ENCODE measurements at places on chromosomes 11 and 22.

- DNase-seq: no peak
Measured at GRCh38 chr11:112564228-112564955, 303.7 kb upstream of the PLET1 start.

GRCh38 chr22:38456841-38457699 lies 2.1 kb upstream of the KCNJ4 start:
- DNase-seq: no peak

DNA sequence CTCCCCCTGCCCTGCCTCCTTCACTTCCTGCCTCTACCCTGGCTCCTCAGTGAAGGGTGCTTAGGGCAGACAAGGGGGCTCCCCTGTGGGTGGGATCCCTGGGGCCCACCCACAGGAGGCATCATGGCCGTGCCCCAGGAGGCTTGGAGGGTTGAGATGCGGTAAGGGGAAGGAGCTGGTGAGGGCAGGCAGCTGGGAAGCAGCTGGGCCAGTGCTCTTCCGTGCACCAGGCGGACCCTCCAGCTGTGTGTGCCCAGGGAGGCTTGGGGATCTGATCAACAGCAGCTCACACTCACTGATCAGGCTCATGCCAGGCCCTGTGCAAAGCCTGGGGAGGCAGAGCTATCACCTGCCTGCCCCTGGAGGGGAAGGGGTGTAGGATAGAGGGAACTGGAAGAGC lies 59.3 kb upstream of the TTLL12 start:
- DNase-seq: no peak

DNA sequence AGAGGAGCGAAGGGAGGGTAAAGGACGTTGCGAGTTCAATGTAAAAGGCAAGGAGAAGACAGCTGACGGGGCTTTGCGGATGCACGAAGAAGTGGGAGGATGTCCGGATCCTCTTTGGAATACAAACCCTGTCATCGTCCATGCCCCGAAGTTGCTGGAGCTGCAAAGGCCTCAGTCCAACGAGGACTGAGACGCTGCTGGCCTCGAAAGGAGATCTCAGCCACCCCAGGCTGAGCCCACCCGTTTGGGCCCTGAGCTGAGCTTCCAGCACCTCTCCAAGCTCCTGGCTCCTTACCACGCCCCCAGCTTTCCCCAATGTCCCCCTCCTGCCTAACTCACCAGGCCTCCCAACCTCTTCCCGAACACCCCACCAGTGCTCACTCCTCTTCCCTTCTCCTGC lies 46.1 kb upstream of the PHF21B start:
- DNase-seq: no peak

DNA sequence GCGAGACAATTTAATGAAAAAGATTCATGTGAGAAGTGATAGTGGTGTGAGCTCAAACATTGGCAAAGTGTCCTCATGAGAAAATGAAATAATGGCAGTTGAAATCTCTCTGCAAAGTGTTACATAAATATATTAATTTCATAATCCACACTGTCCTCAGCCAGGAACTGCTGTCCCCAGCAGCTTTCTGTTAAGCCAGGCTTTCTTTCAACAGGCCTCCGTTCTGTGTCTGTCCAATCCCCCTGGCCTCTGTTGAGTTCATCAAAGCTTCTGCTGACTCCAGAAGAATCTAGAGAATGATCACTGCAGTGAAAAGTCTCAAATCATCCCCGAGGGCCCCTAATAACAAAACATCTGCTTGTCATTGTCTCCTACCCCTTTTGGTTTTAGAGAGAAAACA lies 10.0 kb upstream of the ASCC2 start:
- DNase-seq: no peak

- DNase-seq: no peak
Measured at GRCh38 chr11:3204141-3205015, 14.2 kb downstream of the MRGPRG start.

- DNase-seq: no peak
Measured at GRCh38 chr11:61153593-61154095, 7.6 kb downstream of the VPS37C start.

DNA sequence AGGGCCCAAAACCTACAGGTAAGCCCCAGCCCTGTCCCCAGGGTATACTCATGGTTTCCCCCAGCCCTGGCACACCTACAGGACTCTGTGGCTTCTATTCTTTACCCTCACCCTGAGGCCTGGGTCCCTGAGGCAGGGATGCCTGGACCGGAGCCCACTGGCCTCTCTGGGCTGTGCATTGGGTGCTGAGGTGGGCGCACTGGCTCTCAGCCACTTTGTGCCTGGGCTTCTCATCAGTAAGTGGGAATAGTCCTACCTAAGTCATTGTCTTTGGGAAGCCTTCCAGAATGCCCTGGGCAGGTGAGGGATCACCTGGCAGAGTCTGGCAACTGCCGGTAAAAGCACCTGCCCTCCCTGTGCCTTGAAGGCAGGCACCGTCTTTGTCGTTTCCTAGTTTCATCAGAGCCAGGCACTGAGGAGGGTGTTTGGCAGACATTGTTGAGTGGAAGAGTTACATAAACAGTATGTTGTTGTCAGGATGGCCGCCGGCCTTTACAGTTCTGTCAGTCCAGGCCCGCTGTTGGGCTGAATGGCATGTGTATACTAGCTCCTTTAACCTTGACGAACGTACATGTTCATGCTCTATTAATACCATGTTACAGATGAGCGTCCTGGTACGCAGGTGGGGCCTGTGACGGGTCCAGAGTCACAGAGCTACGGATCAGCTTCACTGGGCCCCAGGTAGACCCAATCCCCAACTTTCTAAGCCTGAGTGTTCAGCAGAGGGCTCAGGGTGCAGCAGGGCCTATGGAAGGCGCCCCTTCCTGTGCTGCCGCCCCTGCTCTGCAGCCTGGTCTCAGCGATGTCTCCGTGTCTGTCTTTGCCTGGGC lies 23.0 kb downstream of the SHANK3 start:
- DNase-seq: no peak

GRCh38 chr11:66070604-66071380 lies 720 bp downstream of the PACS1 start:
- DNase-seq: peak; percentile 40

DNA sequence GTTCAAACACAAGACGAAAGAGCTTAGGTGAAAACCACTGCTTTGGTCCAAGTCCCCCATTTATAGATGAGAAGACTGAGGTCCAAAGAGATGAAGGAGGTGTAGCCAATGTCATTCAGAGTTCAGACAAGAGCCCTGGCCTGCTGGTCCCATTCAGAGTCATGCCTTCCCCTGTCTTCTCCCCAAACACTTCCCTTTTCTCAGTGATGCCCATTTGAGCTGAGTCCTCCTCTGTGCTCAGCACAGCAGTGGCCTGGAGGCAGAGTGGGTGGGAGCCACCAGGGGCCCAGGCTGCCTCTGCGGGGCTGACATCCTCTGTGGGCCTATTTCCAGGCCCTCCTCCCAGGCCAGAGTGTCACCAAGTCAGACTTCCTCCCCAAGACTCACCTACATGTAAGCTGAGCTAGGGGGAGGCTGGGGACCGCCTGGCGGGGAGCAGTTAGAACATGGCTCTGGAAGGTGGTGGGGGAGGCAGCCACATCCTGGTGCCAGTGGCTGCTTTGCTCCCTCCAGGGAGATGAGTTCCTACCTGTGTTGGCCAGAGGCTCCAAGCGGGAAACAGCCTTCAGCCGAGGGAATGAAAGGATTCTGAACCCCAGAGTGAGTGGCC lies 22.4 kb upstream of the LRRC10B start:
- DNase-seq: no peak

DNA sequence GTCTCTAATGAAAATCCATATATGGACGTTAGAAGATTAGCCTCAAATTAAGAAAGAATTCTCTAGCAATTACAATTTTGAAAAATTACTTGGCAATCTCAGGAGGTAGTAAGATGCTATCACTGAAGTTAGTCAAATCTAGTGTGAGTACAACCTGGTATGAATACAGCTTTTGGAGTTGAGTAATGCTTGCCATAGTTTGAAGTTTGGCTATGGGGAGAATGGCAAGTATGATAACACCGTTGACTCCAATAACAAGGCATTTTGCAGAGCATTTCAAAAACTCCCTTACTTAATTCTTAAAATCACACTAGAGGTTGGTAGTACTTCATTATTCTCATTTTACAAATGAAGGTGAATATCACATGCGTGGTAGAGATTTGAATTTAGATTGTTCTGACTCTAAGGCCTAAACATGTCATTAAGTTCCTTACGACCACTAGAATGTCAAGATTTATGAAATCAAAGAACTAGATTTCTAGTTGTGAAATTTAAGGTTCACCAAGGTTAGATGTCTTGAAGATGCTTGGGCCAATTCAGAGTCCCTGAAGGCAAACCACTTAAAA lies 355.4 kb downstream of the ETS1 start:
- DNase-seq: no peak

GRCh38 chr11:73228268-73229134 lies 10.4 kb downstream of the P2RY2 start:
- DNase-seq: no peak

GRCh38 chr22:29314537-29315285 lies 786 bp downstream of the RASL10A start:
- no peak for DNase-seq

GRCh38 chr11:11535611-11536010 lies 86.2 kb downstream of the GALNT18 start:
- DNase-seq: no peak

GRCh38 chr11:35276396-35277145 lies 137.6 kb downstream of the CD44 start:
- DNase-seq: no peak

DNA sequence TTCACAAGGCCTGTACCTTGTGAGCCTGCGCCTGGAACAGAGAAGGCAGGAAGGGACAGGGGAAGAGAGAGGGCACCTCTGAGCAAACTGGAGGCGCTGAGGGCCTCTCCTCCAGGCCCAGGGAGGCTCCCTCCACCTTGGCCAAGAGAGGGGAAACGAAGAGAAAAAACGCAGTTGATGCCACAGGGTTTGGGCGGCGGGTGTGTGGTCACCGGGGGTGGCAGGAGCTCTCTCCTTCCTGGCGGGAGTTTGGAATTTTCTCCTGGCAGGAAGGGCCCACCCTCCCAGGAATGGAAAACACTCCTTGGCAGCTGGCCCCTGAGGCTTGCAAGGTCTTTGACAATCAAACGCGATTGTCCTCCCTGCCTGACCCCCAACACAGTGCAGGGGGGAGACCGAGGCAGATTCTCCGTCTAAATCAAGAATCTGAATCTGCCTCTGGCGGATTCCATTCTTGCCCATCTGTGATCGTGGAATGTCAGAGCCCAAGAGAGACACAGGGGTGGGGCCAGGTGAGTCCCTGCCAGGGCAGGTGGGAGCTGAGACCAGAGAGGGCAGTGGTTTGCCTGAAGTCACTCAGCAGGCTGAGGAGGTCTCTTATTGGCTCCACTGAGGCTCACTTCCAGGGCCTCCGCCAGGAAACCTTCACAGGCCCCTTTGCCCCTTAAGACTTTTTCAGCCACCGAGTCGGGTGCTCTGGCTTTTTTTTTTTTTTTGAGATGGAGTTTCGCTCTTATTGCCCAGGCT lies 21.0 kb downstream of the RPL3 start:
- no peak for DNase-seq

DNA sequence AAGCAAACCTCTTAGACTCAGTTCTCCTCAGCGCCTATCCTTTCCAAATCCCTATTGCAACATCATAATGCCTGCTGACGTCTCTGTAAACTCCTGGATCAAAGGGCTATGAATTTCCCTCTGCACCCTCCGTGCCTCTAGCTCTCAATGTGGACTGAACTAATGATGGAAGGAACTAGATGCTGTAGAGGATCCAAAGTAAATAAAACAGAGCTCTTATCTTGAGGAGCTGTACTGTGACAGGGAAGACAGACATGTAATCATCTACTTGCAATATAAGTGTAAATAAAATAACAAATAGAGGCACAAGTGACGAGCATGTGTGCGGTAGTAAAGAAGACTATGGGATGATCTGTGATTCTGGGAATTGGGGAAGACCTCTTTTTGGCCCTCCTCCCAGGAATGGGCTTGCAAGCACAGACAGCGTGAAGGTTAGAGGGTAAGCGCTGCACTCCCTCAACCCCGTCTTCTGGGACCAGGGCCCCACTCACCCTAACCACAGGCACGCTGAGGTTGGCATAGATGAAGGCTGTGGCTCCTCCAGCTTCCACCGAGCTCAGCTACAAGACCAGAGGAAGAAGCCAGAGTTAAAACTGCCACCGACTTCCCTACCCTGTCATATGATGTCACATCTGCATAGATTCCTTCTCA lies 42.2 kb downstream of the P4HA3 start:
- DNase-seq: peak; percentile 15

- peak; percentile 72 for DNase-seq
Measured at GRCh38 chr22:49305214-49305965, 522.3 kb downstream of the BRD1 start.

GRCh38 chr11:67280788-67281551 lies 8.1 kb upstream of the ANKRD13D start:
- no peak for DNase-seq

DNA sequence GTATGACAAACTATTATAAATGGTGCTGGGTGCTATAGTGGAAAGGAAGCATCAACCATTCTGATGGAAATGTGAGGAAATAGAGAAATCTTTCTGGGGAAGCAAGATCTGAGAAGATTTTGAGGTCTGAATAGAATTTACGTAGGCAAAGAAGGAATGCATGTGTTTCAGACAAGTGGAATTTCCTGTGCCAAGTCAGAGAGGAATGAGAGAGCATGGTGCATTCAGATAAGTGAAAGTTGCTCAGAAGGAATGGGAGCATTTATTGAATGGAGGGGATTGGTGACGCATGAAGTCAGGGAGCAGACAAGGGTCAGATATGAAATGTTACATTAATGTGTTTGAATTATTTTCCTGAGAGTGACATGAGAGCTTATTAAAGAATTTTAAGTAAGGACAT lies 725.5 kb downstream of the METTL15 start:
- DNase-seq: no peak

DNA sequence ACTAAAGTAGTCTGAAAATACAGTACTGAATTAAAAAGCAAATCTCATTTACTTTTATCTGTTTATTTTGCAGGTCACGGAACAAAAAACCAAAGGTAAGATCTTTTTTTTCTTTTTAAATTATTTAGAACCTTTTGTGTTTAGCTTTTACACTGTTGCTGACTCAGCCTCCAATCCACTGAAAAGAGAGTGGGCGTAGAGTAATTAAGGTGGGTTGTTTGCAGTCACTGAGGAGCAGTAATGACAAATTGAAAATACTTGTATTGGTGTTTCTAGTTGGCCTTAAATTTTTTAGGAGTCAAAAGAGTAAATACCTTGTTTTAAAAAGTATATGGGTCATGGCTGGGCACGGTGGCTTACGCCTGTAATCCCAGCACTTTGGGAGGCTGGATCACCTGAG lies 73.4 kb downstream of the TNRC6B start:
- no peak for DNase-seq

DNA sequence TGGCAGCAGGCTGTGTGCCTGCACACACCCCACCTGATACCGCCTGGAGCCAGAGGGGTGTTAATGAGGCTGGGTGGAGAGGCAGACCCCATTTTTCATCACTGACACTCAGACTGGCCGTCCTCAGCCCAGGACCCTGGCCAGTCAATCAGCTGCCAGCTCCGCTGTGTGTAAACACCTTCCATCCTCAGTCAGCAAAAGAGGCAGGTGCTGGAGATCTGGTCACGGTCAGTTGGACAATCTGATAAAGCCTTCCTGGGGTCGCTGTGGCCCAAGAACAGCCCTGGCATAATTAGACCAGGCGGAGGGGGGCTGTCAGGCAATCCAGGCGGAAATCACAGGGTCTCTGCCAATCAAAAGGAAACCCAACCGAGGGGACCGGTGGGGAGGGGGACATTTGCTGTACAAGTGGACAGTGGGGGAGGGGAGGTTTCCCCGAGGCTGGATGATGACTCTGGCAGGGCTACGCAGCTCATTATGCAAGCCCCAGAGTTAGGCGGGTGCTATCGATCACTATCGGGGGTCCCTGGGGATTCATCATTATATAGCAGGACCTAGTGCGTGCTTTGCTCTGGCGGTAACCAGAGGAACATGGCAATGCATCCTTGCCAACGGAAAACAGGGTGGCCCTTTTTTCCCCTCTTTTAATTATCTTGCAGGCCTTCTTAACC lies 72.9 kb downstream of the ABTB2 start:
- no peak for DNase-seq

GRCh38 chr22:25919452-25919851 lies 177.5 kb downstream of the MYO18B start:
- DNase-seq: no peak
